Stimulated activated CD4-positive, alpha-beta T cell treated with anti-CD3 and anti-CD28 coated beads, Interleukin-1b, Interleukin-23, amount 100 ng/mL, for 48 hours (primary cell): ENCODE measurements at places on chromosomes 3 and 15.

GRCh38 chr15:88788816-88789215 lies 14.4 kb upstream of the ACAN start:
- no peak for DNase-seq

GRCh38 chr3:153972862-153973261 lies 148.3 kb upstream of the ARHGEF26 start:
- no peak for DNase-seq

DNA sequence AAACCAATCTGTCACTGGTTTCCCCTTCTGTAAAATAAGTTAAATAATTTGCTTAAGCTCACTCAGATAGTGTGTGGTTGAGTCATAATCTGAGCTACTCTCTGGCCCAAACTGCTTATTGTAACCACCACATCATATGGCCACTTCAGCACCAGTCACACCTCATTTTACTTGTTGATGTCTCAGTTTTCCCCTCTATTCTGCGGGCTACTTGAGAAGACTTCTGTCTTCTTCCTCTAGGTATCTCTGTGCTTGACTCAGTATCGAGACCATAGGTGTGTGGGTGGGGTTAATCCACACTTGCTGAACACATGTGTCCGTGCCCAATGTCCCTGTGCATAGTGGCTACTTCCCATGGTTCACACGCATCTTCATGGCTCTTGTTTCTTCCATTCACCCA lies 32.9 kb downstream of the CRYGS start:
- DNase-seq: peak; percentile 40

DNA sequence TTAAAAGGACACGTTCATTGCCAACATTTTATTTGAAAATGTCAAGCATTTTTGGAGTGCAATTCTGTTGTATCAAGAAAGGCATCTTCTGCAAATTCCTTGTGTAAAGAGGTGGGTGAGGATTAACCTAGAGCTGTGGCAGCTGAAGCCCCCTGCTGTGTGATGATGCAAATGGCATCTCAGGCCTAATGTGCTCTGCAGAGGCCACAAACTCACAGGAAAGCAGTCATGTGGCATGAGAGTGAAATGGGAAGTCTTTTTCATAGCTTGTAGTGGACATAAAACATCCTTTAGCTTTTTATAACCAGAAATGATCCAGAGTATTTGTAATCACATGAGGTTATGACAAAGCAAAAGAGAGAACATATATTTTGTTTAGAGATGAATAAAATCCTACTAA lies 6.4 kb downstream of the CADM2 start:
- no peak for DNase-seq

- no peak for DNase-seq
Measured at GRCh38 chr3:48568476-48568875, 4.9 kb upstream of the UCN2 start.

DNA sequence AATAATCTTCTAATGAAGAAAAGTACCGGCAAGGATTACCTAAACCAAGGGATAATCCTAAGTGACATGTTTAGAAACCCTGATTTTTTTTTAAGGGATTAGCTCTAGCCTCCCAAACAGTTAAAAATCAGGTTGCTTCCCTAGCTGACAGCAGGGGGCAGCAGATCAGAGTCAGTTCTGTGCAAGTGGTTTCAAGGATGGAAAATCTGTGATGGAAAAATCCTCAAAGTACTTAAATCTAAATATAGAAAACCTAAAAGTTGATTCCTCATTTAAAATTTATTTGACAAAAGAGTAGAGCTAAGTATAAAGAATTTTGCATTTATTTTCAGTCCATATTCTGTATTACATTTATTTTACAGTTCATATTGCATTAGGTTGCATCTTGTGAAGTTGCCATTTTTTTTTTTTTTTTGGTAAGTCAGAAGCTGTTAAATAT lies 107.6 kb downstream of the PEX5L start:
- DNase-seq: peak; percentile 30

DNA sequence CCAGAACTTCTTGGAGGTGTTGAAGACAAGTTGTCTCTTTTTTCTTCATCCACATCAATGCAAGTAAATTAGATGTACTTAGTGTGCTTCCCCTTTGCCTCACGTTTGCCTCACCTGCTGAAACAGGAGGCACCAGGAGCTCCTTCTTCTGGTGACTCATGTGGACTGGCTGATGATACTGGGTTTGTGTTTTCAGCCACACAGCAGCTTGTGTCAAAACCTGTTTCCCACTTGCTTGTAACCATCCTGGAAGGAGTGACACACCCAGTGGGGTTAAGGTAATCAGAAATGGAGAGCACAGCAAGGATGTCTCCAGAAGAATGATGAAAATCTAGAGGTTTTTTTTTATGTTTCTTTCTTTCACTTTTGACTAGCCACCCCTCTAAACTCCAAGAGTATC lies 143.3 kb upstream of the RBMS3 start:
- peak; percentile 39 for DNase-seq

DNA sequence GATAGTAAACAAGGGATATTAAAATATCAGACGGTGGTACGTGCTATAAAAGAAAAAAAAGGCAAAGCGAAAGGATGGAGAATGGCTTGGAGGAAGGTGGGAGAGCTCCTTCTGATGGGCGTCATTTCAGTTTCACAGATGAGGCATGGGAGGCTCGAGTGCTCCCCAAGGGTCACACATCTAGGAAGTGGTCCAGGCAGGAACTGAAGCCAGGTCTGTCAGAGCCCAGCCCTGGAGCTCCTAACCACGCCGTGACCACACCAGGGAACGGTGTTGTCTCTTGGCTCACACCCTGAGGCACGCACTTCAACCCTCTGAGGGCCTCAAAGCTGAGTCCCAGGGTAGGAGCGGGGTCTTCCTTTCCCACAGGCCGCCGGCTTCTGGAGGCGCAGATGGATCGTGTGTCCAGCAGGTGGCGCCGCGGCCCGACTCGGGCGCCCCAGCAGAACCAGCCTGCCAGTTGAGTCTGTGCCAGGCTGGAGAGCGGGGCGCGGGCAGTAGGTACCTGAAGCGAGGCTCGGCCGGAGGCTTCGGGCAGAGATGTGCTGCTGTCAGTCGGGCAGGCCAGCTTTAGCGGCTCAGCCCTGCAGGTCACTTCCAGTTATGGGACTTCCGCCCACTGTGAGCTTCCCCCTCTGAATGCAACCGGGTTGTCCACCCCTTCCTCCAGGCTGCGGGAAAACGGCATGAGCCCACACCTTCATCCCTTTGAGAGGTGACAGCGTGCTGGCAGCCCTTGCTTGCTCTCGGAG lies 68.1 kb downstream of the SLC6A1 start:
- DNase-seq: peak; percentile 50

DNA sequence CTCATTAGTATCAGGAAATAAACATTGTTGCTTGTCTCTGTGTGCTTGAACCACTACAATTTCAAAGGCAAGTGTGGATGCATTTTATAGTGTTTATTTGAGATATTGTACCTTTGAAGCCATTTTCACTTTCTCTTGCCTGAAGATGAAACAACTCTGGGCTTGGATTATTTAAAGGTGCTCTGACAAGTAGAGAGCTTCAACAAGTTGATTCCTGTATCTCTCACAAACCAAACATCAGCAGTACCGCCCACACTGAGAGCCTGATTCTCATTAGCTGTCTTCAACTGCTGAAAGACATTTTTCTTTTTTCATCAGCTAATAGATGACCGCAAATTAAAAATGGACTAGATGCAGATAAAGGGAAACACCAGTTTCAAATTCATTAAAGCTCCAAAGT lies 806 bp upstream of the CERS3 start:
- DNase-seq: no peak

- DNase-seq: no peak
Measured at GRCh38 chr3:143998266-143998665, 26.6 kb downstream of the DIPK2A start.

- DNase-seq: no peak
Measured at GRCh38 chr3:178058629-178059028, 477.6 kb upstream of the KCNMB2 start.

GRCh38 chr3:191804935-191805334 lies 344.0 kb downstream of the PYDC2 start:
- DNase-seq: no peak

GRCh38 chr15:101410612-101411011 lies 78.9 kb downstream of the PCSK6 start:
- DNase-seq: no peak

GRCh38 chr3:189570916-189571315 lies 60.3 kb upstream of the TP63 start:
- DNase-seq: no peak

- DNase-seq: no peak
Measured at GRCh38 chr3:52429031-52429430, 15.9 kb downstream of the SEMA3G start.

DNA sequence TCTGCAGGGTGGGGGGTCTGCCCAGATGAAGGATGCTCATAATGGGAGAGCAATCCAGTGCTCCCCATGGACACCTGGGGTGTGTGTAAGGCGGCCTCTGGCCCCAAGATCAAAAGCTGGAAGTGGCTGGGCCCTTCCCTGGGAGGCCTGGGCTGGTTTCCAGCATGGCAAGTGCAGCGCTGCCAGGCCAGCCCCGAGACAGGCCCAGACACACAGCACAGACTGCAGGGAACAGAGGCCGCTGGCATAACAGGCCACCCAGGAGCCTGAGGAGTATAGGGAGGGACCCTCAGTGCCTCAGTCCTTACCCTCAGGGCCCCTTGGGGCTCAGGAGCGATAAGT lies 10.0 kb downstream of the ITPKA start:
- DNase-seq: no peak

GRCh38 chr15:90463381-90463780 lies 66.3 kb upstream of the CRTC3 start:
- DNase-seq: no peak

DNA sequence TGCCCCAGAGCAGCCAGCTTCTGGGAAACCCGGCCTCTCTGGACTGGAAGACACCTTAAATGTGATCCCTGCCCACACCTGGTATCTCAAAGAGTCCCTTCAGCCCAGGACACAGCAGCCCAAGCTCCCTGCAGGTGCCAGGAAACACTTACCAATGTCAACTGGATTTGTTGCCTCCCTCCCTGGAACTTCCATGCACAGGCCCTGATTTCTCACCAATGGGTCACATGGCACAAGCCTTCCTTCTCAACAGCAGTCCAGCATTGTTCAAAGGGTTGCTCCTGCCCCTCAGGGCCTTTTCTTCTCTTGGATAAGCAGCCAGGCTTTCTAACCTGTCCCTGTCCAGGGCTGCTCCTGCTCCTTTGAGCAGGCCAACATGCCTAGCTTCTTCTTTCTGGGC lies 31.6 kb downstream of the ANP32A start:
- DNase-seq: no peak

- no peak for DNase-seq
Measured at GRCh38 chr3:184236636-184237035, 7.3 kb downstream of the VWA5B2 start.
